Lower leg skin (tissue), 4 donors: ENCODE measurements at places on chromosomes 2 and 18. TPM values are rescaled to one million over a fixed set of nuclear protein-coding genes. Genes with fewer than 3 reads are reported as not detected.
A peak's percentile ranks its signal among the peaks of the same experiment; 100 is the strongest.

DSEL gene
- 4.9 TPM for total RNA-seq

CETN1 gene
- total RNA-seq, result not detected

UCN gene
- total RNA-seq, result 0.84 TPM

DNA sequence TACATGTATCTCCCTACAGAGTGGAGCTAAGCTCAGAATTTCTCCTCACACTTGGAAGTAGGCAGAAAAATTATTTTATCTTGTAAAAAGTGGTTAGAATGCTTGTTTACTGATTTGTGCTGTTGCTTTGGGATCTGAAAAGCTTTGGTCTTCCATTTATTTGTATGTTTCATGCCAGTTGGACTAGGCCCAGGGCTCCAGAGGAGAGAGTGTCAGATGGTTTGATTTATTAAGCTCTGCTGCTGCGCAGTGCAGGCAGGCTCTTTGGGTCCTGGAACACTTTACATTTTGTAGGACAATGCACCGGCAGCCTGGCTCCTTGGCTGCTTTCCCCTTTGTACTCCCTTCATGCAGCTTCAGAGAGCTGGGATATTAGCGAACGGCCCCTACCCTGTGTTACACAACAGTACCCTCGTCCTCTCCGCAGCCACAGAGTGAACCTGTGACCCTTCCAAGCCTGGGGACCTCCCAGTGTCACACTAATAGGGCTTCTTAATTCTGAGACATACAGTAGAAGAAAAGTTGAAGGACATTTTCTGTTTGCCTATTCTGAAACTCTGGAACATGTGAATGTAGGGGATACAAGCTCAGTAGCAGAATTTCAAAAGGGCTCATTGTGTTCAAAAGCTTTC is 56.7 kb upstream of the EML6 start:
- peak; percentile 55 for DNase-seq

GRCh38 chr2:65630643-65631042 is 198.2 kb upstream of the SPRED2 start:
- no peak for DNase-seq

DNA sequence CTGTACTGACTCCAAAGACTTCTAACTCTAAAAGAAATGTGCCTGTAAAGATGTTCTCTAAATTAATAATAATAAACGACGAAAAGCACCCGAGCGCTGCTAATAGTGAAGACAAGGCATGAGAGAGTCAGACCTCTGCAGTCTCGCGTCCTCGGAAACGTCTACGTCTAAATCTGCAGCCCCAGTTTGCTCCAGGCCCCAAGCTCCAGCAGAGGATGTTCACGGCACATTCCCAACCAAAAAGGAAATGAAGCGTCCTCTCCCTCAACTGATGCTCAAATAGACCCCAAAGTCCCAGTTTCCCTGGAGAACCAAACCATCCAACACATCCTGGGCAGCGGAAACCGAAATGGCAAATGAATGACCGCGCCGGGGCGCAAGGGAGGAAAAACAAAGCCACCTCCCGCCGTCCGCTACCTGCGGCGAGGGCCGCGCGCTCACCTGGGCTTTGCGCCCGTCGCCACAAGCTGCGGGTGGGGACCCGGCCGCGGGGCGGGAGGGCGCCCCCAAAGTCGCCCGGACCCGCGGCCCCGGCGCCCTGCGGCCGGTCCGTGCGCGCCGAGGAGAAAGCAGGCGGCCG is 47.1 kb upstream of the CCDC150 start:
- DNase-seq, result no peak

DNA sequence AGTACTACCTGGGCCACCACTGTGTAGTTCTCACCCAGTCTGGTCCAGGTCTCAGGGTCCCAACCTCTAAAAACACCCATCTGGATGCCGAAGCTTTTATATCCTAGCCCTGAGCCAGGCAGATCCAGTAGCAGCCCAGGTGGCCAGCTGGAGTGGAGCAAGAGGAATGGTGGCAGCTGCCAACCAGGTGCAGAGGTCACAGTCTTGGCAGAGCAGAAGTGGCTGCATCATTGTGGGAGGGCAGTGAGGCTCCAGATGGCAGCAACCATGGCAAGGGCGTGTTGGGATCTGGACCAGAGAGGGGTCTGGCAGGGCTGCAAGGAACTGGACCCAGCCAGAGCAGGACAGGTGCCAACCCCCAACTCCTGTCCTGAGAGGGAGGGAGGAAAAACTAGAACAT is 72.2 kb upstream of the AGAP1 start:
- no peak for DNase-seq
